ENCODE measurements at places on chromosomes 1 and 21. TPM values are rescaled to one million over a fixed set of nuclear protein-coding genes. Genes with fewer than 3 reads are reported as not detected.

The TSPAN2 gene
- total RNA-seq = 0.83 TPM

The LDLRAD1 gene
- total RNA-seq = not detected

The SLC9C2 gene
- total RNA-seq = not detected

The MYBPH gene
- not detected for total RNA-seq

The CTH gene
- 2.7 TPM for total RNA-seq

The SELP gene
- not detected for total RNA-seq

The LCE1E gene
- not detected for total RNA-seq

The PRAMEF1 gene
- total RNA-seq = not detected

The NTMT2 gene
- not detected for total RNA-seq

The OSCP1 gene
- 9.4 TPM for total RNA-seq

The RGS8 gene
- not detected for total RNA-seq

The GUCA2B gene
- total RNA-seq = not detected

The SPATA45 gene
- not detected for total RNA-seq

Measured in IMR-90 (cell line).